ENCODE measurements at places on chromosomes 16 and 17.

GRCh38 chr17:2218426-2218825 lies 85.2 kb downstream of the SMG6 start:
- DNase-seq, result no peak

- no peak for DNase-seq
These were observed 19.2 kb downstream of the RAI1 start for GRCh38 chr17:17700251-17700969.

GRCh38 chr17:7573324-7574080 lies 5.9 kb upstream of the CD68 start:
- peak; percentile 85 for DNase-seq

- peak; percentile 13 for DNase-seq
These were observed 154.2 kb downstream of the MRM1 start for GRCh38 chr17:36755586-36755985.

DNA sequence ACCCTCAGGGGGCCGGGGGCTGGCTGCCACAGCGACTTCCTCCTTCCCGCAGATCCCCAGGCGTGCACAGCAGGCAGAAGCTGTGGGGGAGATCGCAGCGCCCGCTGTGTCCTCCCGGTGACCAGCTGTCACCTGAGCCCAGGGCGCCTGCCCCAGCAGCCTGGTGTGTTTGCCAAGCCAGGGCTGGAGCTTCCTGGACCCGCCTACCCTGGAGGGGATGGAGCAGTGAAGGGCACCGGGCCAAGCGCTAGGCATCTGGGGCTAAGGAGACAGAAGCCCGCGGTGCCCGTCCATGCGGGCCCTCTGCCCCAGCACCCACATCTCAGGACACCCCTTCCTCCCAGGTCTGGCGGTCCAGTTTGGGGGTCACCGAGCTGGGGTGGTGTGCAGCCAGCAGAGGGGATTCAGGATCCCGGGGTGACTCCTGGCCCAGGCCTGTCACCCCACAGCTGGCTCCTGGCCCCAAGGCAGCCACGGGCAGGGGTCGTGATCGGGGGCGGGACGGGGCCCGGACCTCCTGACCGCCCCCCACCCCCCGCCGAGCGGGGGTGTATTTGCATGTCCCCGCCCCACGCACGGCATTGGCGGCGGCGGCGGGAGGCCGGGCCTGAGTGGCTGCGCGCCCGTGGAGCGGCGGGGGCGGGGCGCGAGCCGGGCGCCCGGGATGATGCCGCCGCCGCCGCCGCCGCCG lies at the start of gene RAB26:
Gene RAB26, plus strand, starts transcription at position 645 of the 691 bp plus-strand sequence. CDS start 159 bp downstream, outside the sequence.
- peak; percentile 63 for DNase-seq

- no peak for DNase-seq
These were observed 5.1 kb downstream of the INPP5K start for GRCh38 chr17:1511290-1511689.

DNA sequence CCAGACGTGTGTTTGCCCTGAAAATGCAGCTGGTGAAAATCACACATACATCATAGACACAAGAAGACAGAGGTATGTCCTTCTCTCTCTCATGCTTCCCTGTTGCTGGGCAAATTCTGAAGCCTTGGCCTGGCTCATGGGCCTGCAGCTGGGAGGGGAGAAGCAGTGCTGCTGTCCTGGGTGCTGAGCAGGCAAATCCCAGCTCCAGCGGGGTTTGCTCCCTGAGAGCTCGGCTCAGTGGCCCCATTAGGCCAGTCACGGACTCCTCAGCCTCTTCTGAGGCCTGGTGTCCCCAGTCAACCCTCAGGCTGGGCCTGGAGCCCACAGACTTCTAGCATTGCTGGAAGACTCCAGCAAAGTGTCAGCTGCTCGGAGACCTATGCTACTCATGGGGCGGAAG lies 11.7 kb downstream of the RHBDL3 start:
- DNase-seq, result peak; percentile 17

- no peak for DNase-seq
These were observed 83.6 kb downstream of the IRF8 start for GRCh38 chr16:85982563-85982939.

DNA sequence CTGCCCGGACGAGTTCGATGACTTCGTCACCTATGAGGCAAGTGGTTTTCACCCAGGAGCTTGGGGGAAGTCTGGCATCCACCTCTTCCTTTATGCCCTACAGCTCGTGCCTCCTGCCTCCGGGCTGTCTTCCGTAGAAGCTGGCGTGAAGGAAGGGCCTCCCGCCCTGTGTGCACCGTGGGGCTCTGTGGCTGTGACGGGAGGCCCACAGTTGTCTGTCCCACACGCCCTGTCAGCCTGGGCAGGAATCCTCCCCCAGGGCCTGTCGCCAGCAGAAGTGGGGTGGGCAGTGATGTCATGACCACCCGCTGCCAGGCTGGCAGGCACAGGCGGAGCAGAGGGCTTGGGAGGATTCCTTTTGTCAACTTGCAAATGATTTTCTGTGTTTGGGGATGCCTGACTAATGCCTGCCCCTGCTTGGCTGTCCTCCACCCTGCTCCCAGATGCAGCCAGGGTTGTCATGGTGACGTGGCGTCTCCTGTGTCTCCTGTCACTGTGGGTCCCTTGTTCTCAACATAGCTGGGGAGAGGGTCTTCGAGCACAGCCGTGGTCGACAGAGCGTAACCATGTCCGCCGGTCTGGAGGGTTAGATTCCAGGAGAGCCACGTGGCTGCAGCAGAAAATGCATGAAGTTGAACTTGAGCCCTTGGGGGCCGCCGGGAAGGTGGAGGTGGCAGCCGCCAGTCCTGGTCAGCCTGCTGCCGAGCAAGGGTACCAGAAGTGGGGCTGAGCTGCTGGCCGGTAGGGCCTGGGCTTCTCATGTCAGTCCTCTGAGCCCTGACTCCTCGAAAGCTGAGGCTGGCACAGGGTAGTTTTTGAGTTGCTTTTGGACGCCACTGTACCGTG lies 46.1 kb downstream of the RAB11FIP3 start:
- no peak for DNase-seq

- no peak for DNase-seq
These were observed 9.6 kb downstream of the UBTF start for GRCh38 chr17:44209786-44210341.

DNA sequence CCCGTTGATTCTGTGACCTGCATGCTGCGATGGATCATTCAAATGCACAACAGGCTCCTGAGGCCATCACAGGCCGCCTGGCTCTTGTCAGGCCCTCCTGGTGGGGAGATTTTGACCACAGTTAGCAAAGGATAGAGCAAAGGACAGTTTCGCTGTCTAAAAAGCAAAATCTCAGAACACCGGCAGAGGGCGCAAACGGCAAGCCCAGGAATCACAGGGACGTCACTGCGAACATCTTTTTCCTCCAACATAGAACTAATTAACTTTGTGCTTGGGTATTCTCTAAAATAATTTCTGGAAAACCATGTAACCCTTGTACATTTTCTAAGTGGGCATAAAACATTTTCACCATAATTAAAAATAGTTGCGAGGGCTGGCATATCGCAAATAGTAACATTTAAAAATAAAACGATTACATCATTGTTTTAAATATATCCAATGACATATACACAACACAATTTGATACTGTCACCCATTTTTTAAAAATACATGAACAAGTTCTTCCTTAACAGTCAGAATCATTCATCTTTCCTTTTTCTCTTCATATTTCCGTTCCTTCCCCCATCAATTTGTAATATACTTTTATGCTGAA lies 19.7 kb upstream of the SLC47A1 start:
- peak; percentile 54 for DNase-seq

GRCh38 chr16:72945611-72946010 lies 102.3 kb downstream of the ZFHX3 start:
- DNase-seq, result no peak

GRCh38 chr16:30033270-30033669 lies 2.2 kb upstream of the TLCD3B start:
- peak; percentile 63 for DNase-seq

DNA sequence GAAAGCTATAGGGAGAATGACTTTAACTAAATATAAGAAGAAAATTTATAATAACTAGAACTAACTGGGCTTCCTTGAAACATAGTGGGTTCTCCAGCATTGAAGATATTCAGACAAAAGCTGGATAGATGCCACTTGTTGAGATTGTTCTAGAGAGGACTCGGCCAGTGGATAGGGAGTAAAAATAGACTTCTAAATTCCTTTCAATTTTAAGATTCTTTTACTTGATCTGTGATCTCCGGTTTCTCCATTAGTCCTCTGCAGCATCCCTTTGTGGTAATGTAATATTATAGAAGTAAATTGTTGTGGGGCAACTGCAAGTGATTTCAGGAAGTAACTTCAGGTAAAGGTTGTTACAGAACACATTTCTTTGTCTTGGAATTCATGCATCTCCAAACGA lies 10.3 kb upstream of the RARA start:
- DNase-seq, result no peak

- DNase-seq, result peak; percentile 89
These were observed 49.8 kb upstream of the BAHCC1 start for GRCh38 chr17:81345228-81346089.

DNA sequence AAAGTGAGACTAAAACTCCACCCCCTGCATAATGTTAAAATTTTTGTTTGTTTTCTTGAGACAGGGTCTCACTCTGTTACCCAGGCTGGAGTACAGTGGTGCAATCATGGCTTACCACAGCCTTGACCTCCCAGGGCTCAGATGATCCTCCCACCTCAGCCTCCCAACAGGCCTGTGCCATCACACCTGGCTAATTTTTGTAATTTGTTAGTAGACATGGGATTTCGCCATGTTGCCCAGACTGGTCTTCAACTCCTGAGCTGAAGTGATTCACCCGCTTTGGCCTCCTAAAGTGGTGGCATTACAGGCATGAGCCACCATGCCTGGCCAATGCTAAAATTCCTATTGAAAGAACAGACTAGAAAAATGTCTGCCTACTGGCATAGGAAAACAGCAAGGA lies 103.8 kb downstream of the TRIM37 start:
- no peak for DNase-seq

- no peak for DNase-seq
These were observed 484.2 kb downstream of the HS3ST4 start for GRCh38 chr16:26175944-26176343.

GRCh38 chr17:48565022-48565554 lies 13.1 kb downstream of the HOXB4 start:
- no peak for DNase-seq

DNA sequence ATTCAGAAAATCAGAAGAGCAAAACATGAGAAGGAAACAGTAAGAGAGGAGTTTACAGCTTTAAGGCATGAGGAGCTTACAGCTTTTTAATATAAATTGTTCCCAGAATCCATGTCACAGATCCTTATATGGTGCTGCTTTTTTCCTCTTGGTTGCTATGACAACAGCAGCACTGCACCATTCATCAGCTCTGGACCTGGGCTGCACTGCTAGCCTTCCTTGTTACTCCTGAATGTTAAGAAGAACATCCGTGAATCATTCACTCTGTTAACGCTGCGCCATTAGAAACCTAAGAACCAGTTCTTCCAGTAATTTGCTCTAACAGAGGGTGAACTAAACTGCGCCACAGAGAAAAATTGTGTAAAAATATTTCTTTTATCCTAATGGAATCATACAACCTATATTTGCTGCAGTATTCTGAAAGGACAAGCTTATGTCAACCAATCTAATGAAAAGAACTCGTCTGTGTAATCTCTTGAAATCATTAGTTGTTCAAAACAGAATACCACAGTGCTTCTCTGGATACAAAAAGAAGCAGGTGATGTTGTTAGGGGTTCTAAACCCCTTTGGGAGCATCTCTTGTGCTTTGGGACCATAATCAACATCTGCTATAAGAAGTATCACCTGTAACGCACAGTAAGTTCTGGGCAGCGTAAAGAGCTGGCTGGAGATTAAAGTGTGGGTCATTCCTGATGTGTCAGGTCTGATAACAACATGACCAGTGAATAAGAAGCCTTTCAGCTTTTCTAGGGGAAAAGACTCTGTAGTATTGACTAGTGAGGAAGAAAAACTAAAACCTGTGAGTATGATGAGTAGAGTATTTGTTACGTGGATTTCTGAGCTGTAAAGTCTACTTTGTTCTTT lies 151.2 kb downstream of the TANC2 start:
- peak; percentile 27 for DNase-seq

DNA sequence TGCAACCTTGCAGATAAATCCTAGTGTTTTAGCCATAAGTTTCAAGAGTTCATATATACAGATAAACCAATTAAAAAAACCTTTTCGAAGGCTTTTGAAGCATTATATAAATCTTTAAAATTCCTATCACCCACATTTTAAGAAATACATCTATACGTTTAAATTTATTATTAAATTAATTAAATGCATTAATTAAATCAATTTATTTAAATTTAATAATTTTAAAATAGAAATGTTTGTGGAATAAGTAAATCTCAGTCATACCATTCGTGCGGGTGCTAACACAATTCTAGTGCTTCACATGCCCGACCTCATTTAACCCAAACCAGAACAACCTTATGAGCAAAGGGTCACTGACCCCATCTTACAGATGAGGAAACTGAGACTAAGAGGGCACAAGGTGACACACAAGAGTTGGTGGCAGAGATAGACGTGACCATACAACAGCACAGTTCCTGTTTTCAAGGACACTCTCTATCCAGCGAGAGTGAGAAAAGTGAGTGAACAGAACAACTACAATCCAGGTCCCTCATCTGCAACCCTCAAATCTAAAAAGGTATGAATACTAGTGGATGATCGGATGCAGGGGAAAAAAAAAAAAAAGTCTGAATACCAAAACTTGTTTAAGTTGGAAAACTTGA lies 1.4 kb downstream of the NSMCE1 start:
- DNase-seq, result no peak

DNA sequence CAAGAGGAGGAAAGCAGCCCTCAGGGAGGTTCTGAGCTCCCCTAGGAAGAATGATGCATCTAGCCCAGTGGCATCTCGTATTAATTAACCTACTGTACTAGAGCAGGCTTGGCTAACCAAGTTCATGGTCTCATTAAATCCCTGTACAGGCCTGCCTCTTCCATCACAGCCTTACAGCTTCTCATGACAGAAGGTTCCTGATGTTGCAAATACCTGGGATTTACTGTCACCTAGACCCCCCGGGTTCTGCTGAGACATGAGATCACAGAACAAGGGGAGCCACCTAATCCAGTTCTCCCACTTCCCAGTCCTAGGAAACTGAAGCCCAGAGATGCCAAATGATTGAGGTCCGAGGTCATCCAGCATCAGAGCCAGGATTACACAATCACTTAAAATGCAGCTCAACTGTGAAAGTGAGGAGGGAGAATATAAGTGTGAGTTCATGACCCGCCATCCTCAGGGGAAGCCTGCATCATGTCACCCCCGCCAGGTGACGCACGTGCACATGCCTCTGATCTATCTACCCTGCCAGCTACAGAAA lies 23.9 kb downstream of the ACLY start:
- DNase-seq, result peak; percentile 91

DNA sequence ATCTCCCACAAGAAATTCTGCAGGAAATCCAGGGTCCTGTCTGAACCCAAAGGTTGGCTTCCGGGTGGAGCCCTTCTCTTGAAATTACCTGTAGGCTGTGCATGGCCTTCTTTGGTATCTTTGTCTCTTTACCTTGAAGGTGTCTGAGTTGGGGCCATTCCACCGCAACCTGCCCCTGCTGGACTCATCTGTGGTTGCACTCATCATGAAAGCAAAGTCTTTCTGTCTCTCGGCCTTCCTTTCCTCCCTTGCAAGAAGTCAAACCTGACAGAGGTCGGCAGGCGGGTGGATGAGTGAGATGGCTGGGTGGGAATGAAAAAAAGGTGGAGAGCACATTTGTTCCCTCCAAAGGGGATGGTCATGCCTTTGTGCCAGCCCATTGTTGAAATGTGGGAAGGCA lies 25.1 kb downstream of the SALL1 start:
- no peak for DNase-seq

GRCh38 chr16:660459-661183 lies 7.3 kb upstream of the RHOT2 start:
- DNase-seq, result peak; percentile 53

GRCh38 chr16:4135537-4135936 lies 19.3 kb upstream of the ADCY9 start:
- DNase-seq, result no peak

All from RPMI7951 (cell line).